Renal pelvis (tissue), 12 donors: ENCODE measurements at places on chromosomes 2 and 18.

- DNase-seq = no peak
Observed at GRCh38 chr18:44507729-44508325, 172.9 kb upstream of the SETBP1 start.

DNA sequence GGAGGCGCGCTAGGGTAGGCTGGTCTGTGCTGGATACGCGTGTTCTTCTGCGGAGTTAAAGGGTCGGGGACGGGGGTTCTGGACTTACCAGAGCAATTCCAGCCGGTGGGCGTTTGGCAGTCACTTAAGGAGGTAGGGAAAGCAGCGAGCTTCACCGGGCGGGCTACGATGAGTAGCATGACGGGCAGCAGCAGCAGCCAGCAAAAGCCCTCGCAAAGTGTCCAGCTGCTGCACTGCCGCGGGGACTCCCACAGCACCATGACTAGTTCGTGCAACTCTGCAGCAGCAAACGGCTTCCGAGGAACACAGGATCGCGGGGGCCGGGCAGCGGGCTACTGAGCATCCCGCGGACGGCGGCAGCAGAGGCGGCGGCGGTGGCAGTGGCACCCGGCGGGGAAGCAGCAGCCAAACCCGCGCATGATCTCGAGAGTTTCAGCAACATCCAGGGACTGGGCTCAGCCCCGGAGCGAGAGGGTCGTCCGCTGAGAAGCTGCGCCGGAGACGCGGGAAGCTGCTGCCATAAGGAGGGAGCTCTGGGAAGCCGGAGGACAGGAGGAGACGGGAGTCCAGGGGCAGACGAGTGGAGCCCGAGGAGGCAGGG is 368 bp downstream of the TMEFF2 start:
- peak; percentile 15 for DNase-seq

DNA sequence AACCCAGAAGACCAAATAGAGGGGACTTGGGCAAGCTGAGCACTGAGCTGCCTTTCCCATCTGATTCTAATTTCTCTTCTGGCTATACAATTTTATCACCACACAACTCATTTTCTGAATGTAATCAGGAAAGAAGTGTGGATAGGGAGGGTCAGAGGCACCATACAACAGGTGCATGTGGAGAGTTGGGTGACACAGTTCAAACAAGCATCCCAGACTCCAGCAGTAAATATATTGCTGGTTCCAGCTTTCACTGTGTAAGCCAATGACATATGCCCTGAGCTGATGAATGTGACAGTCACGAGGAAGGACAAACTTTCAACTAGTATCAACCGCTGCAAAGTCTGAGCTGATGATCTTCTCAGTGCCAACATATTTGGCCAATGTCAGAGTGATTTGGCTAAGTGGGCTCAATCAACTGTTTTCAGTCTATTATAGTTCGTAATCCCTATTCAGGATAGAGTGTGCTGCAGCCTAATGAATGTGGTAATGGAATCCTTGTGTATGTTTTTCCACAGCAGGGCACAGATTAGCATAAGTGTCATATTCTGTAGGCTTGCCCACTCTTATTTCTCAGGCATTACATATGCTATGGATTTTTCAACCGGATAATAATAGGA is 109.9 kb upstream of the MEIS1 start:
- no peak for DNase-seq

DNA sequence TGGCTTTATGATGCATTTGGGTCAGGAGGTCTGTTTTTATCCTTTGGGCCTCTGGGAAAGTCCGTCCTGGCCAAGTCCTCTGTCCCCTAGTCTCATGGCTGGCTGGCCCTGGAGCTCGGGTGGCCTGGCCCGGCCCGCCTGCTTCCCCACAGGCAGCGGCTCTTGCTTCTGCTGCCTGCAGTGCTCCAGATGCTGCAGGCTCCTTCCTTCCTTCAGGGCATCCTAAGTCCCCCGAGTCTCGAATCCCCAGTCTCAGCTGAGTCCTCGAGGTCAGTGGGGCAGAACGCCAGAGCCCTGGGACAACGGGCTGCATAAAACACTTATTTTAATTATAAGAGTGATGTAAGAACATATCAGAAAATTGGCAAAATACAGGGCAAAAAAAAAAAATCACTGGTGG is 71.2 kb downstream of the HPCAL1 start:
- no peak for DNase-seq

- DNase-seq = no peak
Observed at GRCh38 chr2:52536929-52537460, 1230.6 kb upstream of the CHAC2 start.
